Muscle of leg (tissue), 16 donors: ENCODE measurements at places on chromosomes 2 and 18. TPM values are rescaled to one million over a fixed set of nuclear protein-coding genes. Genes with fewer than 3 reads are reported as not detected.

DNA sequence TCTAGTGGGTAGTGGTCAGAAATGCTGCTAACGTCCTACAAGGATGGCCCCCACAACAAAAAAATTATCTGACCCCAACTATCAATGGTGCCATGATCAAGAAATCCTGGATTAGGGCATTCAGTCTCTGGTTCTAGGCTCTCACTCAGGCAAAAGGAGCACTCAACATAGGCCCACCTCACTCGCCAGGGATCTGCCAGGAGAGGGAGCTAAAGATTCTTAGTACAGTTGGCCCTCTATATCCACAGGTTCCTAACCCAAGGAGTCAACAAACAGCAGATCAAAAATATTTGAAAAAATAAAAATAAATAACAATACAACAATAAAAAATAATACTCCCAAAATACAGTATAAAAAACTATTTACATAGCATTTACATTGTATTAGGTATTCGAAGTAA lies 10.0 kb downstream of the SLC4A5 start:
- peak; percentile 24 for DNase-seq

DNA sequence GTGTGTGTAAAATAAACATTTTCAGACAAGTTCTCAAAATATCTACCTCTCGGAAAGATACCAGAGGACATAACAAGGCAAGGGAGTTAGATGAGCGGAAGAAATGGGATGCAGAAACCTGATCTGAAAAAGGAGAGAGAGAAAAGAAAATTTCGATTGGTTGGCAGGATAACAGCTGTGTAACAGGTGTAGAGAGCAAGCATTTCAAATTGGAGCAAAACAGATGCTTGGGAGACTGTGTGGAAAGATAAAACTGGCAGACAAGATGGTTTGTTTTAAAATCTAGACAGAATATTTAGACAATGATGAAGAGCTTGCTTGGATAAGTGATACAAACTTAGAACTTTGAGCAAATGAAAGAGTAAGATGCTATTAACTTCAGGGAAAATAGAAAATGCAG lies 20.2 kb downstream of the CHST9 start:
- DNase-seq = peak; percentile 7

DNA sequence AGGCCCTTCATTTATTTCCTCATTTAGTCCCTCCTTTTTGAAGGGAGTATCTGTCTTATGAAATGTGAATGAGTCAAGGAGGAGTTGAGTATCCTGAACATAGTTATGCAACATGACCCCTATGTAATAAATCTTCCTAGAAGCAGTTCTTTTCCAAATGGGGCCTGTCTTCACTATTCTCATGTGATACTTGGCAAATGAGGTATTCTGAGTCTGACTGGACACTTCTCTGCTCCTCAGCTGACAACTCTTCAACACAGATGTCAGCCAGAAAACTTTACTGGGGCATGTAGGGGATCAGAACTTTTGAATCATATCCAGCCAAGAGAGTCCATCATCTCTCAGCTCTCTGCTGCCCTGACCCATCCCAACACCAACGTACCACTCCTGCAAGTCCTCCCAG lies 291.6 kb downstream of the ZNF385B start:
- peak; percentile 15 for DNase-seq

DNA sequence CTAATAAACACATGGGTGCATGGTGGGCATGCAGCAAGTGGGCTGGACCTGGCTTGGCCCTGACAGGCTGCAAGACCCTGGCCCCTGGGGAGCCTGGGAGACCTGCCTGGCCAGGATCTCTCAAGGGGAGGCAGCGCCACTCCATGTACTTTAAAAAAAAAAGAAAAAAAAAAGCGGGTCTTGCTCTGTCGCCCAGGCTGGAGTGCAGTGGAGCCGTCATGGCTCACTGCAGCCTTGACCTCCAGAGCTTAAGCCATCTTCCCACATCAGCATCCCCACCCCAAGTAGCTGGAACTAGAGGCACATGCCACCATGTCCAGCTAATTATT lies 29.5 kb upstream of the SEMA4C start:
- no peak for DNase-seq

DNA sequence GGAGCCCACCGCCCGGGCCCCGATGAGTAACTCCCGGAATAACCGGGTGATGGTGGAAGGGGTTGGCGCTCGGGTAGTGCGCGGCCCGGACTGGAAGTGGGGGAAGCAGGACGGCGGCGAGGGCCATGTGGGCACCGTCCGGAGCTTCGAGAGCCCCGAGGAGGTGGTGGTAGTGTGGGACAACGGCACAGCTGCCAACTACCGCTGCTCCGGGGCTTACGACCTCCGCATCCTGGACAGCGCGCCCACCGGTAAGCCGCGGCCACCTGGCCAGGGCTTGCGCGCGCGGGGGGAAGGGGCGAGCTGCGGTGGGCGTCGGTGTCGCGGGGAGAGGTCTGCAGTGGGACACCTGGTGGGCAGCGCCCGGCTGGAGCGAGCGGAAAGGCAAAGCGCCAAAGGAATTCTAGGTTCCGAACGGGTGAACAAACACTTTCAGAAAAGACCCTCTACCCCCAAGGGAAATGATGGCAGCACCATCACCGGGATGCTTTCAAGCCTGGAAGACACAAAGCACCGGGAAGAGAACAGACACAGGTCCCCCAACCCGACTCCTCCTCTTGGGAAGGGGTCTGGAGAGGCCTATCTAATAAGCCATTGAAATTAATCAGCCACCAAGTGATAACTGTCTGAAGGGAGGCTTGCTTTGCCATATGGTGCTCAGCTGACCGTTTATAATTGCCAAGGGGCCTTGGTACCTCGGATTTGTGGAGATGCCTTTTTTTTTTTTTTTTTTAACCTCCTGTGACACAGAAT lies 1.1 kb downstream of the MIB1 start:
- DNase-seq = peak; percentile 47

- DNase-seq = no peak
Measured at GRCh38 chr2:115389024-115389423, 946.6 kb downstream of the DPP10 start.

Gene BUB1
- polyA plus RNA-seq = 14.5 TPM

Gene LRRTM1
- polyA plus RNA-seq = 1.0 TPM

Gene C2orf81
- 3.6 TPM for polyA plus RNA-seq

Gene C2orf80
- polyA plus RNA-seq = not detected
